ENCODE measurements at places on chromosomes 1 and 21.
A peak's percentile ranks its signal among the peaks of the same experiment; 100 is the strongest.

- no peak for DNase-seq
Measured at GRCh38 chr1:17772615-17773212, 17.6 kb downstream of the ACTL8 start.

DNA sequence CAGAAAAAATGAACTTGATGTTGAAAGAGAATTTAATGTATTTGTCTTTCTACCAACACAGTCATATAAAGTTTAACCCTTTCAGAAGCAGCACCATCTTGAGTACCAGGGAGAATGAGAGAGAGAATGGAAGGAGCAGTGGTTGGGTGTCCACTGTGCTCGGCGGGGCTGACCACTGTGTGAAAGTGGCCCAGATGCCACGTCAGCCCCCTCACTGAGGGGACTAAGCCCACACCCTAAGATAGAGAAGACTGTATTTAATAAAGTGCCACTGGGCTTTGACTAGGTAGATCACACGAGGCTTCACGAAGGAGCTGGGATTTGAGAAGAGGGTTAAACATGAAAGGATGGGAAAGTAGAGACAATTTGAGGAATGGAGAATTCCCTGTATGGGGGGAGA is 31.2 kb downstream of the BATF3 start:
- DNase-seq: no peak

DNA sequence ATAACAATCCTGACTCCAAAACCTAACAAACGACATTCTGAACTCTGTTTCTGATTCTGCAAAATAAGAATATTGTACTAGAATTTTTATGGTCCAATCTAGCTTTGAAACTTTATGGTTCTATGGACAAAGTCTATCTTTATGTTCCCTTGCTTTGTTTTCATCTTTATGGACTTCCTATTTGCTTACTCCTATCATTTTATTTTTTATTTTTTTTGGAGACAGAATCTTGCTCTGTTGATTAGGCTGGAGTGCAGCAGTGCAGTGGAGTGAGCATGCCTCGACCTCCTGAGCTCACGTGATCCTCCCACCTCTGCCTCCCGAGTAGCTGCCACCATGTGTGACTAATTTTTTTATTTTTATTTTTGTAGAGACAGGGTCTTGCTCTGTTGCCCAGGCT is 3.6 kb downstream of the NRAS start:
- DNase-seq: no peak

GRCh38 chr1:173249349-173249748 is 42.2 kb upstream of the TNFSF4 start:
- no peak for DNase-seq

DNA sequence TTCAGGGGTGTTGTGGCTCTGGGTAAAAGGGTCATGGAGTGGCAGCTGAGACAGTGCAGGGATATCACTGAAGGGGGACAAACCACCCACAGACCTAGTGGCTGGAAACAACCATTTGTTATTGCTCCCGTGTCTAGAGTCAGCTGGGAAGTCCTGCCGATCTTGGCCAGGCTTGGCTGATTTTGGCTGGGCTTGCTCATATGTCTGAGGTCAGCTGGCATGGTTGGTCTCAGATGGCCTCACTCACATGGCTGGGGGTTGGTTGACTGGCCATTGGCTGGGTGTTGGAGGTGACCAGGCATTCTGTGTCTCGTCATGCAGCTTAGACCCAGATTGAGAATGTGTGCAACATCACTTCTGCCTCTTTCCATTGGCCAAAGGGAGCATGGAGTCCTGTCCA is 203.8 kb upstream of the POU3F1 start:
- DNase-seq: no peak

DNA sequence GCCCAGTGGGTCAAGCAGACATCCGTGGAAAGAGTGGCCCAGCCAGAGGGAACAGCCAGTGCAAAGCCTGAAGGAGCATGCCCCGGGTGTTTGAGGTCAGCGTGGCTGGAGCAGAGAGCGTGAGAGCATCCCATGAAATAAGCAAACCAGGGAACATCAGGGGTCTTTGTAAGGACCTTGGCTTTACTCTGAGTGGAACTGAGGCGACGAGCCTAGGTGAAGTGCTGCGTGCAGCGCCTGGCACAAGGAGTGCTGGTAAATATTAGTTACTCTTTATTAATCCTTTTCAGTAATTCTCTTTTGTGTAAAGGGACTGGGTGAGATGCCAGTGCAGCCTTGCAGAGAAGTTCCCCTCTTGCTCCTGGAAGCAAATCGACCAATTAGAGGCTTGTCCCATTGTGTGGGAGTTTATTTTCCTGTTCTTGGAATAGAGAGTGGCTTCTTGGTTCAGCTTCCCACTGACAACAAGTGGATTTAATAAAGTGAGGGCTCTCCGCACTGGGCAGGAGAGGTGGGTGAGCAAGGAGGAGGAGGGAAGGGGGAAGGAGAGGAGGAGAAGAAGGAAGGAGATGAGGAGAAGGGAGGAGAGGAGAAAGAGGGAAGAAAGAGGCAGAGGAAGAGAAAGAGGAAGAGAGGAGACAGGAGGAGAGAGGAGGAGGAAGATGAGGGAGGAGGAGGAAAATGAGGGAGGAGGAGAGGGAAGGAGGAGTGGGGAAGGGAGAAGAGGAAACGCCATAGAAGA is 37.6 kb upstream of the DISP3 start:
- no peak for DNase-seq

GRCh38 chr1:111507411-111508201 is 4.2 kb upstream of the ADORA3 start:
- peak; percentile 57 for DNase-seq

- no peak for DNase-seq
Measured at GRCh38 chr1:77467021-77467595, 185.3 kb downstream of the AK5 start.

- no peak for DNase-seq
Measured at GRCh38 chr1:188817814-188818213, 1659.8 kb downstream of the BRINP3 start.

DNA sequence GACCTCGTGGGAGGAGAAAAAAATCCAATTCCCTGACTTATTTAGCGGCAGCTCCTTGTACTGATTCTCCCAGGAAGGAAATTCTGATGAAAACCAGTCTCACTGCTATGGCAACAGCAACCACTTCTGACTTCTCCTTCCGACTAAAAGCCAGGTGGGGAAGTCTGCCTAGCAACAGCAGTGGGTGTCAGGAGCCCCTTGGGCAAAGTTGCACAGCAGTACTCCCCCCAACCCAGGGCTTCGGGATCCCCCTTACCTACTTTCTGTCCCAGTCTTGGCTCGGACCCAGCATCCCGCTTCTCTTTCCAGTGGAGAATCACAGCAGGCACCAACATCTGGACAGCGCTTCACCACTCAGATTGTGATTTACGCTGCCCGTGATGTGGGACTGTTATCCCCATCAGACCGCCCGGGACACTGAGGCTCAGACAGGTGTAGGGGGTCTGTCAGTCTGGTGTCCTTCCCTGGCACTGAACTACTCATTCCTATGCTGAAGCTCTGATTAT is 24.6 kb downstream of the NKAIN1 start:
- no peak for DNase-seq

DNA sequence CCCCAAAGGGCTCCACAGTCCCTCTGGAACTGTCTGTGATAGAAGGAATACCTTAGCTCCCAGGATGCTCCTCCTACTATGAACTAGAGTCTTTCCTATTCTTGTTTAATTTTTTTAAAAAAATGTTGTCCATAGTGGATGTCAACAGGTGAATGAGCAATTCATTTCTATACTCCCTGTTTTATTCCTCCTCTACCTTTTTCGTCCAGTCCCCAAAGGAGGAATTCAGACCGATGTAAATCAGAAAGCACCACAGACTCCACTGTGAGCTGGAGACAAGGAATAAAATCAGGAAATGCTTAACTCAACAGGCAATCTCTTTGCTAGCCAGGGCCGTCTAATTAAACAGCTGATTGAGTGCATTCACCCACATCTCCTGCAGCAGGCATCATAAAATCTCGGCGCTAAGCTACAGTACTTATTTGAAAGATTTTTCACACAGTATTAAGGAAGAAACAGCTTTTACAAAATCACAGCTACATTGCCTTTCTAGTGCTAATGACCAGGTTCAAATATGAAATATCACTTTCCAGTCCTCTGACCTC is 381.6 kb downstream of the SIPA1L2 start:
- no peak for DNase-seq

DNA sequence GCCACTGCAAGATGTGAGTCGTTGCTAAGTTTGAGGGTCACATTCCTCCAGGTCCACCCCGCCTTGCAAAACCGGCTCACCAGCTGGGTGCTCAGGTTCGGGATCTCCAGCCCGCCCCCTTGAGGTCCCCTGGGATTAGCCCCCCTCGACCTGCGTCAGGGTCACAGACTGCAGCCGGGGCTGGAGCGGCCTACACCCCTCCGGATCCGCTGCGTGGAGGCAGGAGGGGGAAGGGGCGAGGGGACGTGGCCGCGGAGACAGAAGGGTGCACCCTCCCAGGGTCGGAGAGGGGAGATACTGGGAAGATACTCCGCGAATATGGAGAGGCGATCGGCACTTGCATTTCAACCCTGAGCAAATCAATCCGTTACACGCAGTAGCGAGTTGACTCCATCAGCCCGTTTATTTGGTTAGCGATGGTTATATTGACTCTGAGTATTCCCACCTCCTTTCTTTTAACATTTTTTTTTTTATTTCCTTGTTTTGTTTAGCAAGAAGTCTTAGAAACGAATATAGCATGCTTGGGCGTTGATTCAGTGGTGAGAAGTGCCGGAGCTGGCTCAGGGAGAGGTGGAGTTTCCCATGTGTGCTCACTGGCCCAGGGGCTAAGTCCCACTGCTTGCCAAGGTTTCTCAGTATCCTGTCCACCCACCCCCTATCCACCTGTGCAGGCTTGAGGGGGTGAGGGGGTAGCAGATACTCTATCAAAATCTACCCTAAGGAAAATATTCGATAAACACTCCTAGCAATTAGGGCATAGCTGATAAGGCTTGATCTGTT is 997 bp downstream of the IFNAR2 start:
- DNase-seq: peak; percentile 40

GRCh38 chr1:13536571-13536970 is 22.8 kb upstream of the LRRC38 start:
- DNase-seq: no peak

GRCh38 chr1:8520483-8520966 is 202.6 kb downstream of the SLC45A1 start:
- DNase-seq: no peak

GRCh38 chr1:24155011-24155782 is 12.3 kb upstream of the IL22RA1 start:
- no peak for DNase-seq

- no peak for DNase-seq
Measured at GRCh38 chr1:201282931-201283829, at the start of gene PKP1. Gene PKP1 (plus strand): TSS chr1:201283506. CDS start chr1:201283703, 197 bp downstream.

- DNase-seq: no peak
Measured at GRCh38 chr1:172340520-172340919, 80.0 kb upstream of the C1orf105 start.

DNA sequence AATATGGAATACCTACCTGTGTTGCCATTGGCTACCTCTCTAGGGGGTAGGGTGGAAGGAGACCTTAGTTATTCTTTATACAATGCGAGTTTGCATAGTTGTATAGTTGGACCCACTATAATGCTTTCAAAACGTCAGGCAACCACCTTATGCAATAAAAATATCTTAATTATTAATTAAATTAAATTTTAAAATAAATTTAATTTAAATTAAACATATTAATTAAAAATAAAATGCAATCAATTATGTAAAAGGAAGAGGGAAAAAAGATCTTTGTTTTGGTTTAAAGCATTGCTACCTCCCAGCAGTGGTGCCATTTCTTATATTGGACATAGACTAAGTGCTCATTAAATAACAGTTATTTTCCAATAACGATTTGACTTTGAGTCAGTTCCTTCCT is 22.3 kb downstream of the GPA33 start:
- DNase-seq: no peak
